ENCODE measurements at places on chromosomes 11 and 22.

GRCh38 chr11:130473795-130474377 is 25.4 kb downstream of the ADAMTS15 start:
- DNase-seq: no peak

GRCh38 chr11:9601037-9601875 is 27.8 kb downstream of the WEE1 start:
- no peak for DNase-seq

DNA sequence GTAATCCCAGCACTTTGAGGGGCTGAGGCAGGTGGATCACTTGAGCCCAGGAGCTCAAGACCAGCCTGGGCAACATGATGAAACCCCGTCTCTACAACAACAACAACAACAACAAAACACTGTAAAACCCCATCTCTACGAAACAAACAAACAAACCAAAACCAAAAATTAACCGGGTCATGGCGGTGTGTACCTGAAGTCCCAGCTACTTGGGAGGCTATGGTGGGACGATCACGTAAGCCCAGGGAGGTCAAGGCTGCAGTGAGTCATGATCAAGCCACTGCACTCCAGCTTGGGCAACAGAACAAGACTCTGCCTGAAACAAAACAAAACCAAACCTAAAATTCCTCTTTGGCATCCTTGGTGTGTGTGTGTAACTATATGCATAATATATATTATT is 7.0 kb upstream of the POLA2 start:
- no peak for DNase-seq

DNA sequence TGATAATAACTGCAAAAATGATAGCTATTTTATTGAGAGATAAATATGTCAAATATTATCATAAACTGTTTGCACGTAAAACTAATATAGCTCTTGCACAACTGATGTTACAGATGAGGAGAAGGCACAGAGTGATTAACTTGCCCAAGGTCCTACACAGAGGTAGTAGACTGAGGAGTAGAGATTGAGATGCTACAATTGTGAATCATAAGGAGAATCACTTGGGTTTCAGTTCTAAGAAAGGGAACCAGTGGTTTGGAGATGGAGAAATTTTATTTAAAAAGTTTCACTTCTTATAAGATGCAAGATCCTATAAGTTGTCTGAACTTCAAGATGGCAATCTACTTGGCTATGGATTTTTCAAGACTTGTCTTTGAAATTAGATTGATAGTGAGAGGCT is 224.8 kb upstream of the RAG2 start:
- no peak for DNase-seq

DNA sequence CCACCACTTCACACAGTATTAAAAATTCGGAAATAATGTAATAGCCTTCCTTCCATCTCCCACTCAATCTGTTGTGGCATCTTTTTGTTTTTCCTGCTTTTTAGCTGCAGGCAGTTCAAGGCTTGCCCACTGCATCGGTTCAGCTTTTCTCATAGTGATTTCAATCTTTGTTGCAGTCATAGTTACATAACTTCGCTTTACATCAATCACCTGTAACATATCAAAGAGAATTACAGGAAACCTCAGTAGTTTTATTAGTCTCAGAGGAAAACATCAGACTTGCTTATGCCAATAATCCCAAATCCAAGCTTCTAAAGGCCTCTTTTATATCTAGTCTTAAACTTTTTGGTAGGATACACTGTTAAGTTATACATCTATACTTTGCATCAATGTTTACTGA is 20.5 kb downstream of the CHORDC1 start:
- no peak for DNase-seq

DNA sequence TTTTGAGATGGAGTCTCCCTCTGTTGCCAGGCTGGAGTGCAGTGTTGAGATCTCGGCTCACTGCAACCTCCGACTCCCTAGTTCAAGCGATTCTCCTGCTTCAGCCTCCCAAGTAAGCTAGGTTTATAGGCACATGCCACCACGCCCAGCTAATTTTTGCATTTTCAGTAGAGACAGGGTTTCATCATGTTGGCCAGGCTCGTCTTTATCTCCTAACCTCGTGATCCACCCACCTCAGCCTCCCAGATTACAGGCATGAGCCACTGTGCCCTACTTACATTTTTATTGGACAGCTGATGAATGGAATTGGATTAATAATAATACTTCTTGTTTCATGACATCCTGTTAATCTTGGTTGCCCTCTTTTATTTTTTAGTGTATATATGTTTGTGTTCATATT is 3.0 kb upstream of the MRGPRD start:
- DNase-seq: no peak

DNA sequence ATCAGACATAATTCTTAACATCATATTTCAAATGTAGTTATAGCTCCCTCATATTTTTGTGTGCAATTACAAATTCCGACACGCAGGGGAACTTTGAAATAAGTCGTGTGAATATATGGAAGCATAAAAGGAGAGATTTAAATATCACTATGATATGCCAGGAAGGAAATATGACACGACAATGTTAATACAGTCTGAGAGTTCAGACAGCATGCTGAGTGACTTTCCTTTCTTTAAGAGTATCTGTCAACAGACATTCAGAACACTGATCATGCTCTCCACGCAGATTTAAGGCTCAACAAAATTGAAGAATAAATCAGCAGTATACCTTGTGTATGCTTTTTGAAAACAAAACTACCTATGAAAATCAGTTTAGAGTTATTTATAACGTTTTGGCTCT is 232.6 kb upstream of the CARD18 start:
- DNase-seq: no peak

DNA sequence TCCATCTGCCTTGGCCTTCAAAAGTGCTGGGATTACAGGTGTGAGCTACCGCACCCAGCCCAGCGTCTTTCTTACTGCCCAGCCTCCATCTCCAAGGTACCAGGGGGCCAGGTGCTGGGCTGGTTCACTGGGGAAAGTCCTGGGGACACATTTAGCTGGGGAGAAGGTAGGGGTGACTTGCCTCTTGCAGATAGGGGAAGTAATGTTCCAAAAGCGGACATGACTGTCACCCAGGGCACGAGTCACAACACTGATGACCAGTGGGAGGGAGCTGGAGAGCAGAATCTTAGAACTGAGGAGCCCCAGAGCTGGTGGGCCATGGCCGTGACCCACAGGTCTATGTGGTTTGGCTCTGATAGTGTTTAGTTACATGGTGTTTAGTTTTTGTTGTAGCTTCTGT is 2.4 kb upstream of the SLC15A3 start:
- DNase-seq: no peak

- DNase-seq: no peak
Observed at GRCh38 chr11:70326365-70326811, 55.9 kb downstream of the PPFIA1 start.

GRCh38 chr11:13884158-13884799 is 78.2 kb upstream of the SPON1 start:
- DNase-seq: no peak

GRCh38 chr11:115220423-115220822 is 283.8 kb downstream of the CADM1 start:
- DNase-seq: no peak

DNA sequence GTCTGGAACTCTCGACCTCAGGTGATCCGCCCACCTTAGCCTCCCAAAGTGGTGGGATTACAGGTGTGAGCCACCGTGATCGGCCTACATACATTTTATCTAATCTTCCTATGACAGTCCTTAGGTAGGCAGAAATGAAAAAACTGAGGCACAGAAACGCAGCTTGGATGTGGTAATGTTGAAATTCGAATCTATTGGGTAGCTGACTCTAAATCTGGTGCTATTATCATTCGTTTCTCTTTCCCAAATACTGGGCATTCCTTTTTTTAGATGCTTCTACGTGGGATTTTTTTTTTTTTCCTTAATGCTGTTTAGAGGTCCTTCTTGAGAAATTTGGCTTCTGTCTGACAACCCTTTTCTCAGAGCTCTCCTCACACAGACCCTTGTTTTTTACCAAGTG is 41.5 kb downstream of the FCHSD2 start:
- no peak for DNase-seq

DNA sequence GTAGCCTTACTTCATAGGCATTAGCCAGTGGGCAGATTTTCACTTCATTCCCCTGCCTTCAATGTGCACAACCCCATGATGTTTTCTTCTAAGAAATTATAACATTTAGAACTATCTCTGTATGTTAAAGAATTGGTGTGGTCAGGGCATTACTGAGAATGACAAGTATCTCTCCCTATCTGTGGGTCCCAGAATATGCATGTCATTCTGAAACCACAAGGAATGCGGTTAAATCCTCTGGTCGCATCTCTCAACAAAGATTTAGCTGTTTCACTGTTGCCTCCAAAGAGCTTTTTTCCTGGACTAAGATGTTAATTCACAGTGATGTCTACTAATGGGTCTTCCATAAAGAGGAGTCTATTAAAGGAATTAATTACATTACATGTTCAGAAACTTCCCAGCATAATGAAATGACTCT is 62.7 kb downstream of the LIF start:
- no peak for DNase-seq

GRCh38 chr11:94705891-94706615 is 62.1 kb upstream of the AMOTL1 start:
- DNase-seq: no peak

Measured in NCI-H1092 (cell line).